ENCODE measurements at places on chromosomes 3 and 15. TPM values are rescaled to one million over a fixed set of nuclear protein-coding genes. Genes with fewer than 3 reads are reported as not detected.

DNA sequence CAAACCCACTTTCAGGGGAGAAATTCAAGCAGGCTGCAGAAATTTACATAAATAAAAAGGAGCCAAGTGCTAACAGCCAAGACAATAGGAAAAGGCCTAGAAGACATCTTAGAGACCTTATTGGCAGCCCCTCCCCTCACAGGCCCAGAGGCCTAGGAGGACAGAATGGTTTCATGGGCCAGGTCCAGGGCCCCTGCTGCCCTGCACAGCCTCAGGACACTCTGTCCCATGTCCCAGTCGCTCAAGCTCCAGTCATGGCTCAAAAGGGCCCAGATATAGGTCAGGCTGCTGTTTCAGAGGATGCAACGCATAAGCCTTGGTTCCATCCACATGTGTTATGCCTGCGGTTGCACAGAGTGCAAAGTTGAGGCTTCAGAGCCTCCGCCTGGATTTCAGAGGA is 55.8 kb downstream of the SLC41A3 start:
- DNase-seq: no peak

- DNase-seq: no peak
These were observed 639 bp upstream of the ITIH3 start for GRCh38 chr3:52793702-52794611.

GRCh38 chr3:126999383-126999782 is 16.5 kb downstream of the PLXNA1 start:
- DNase-seq: no peak

DNA sequence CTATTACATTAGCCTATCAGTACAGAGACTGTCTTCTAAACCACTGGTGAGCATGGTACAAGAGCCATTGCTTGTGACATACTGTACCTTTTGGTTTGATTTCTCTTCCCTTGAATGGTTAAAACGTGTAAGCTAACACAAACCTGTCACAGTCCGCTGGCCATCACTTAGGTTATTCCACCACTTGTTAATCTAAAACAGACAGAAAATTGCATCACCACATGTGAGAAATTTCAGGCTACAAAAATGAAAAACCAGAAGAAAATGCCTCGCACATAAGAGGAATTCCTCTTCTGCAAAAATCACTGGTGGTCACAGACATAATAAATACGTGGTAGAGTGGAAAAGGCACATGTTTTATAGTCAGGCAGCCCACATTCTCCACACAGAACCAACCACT is 22.1 kb downstream of the PARL start:
- no peak for DNase-seq

- DNase-seq: peak; percentile 47
These were observed 922 bp downstream of the RAB11A start for GRCh38 chr15:65869954-65870871.

DNA sequence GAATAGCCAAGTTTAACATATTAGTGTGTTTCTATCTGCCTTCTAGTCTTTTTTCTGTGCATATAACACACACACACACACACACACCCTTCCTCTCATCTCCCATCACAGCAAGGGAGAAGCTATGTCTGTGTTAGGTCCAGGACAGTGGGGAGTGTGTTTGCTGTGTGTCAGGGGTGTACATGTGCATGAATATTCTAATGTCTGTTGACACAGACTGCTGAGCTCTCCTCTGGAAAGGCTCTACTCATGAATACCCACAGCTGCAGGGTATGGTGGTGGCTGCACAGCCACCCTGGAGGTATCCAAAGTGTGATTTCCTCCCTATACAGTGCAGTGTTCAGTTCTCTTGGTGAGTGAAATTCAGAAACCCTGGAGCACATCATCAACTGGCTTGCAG is 42.9 kb downstream of the ARNT2 start:
- no peak for DNase-seq

DNA sequence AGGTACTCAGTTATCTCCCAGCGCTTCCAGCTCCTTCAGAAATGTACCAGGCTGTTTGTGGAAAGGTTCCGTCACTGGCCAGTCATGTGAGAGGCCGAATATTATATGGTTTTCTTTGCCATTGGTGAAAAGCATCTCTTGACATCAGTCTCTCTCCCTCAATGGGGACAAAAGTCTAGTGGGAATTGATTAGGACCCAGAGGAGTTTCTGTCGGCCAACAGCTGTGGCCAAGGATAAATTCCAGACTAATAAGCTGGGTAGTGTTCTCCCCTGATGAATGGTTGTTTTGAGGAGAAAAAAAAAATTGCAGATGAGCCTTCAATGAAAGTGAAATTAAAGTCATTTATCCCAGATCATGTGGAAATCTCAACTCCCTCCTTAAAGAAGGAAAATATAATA is 404.7 kb upstream of the THRB start:
- DNase-seq: no peak

DNA sequence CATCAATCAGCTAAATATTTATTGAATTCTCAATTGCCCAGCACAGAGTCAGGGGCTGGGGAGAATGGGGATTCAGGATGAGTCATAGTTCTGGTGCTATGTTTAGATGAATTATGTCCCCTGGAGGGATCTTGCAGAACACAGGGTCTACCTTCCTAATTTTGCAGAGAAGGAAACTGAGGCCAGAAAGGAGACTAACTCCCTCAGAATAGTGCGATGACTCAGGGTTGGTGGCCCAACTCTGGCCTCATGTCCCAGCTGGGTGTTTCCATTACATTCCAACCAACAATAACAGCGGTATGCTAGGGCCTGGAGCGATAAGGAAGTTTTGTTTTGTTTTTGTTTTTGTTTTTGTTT is 270.9 kb downstream of the TLE3 start:
- DNase-seq: no peak

GRCh38 chr15:47194718-47195117 is 522.6 kb upstream of the SEMA6D start:
- DNase-seq: peak; percentile 32

HTR3E gene
- not detected for total RNA-seq

LIPC gene
- total RNA-seq: not detected

SCG3 gene
- not detected for total RNA-seq

Measured in MCF 10A (cell line).